ENCODE measurements at places on chromosomes 1 and 21.

DNA sequence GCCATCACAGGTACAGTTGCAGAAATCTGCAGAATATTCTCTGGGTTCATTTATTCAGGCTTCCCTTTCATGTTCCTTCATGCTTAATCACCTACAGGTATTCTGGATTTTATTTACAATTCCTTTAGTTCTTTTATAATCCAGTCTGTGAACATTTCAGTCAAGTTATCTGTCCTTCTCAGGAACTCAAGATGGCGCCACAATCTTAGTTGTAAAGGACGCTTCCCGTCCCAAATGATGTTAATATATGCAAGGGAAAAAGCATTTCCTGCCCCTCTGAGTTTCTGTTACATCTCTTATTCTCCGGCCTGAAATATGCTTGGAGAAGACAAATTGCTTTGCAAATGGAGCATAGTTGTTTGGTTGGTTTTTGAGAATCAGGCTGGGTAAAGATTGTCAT is 19.3 kb downstream of the F3 start:
- DNase-seq = peak; percentile 43

- DNase-seq = no peak
Observed at GRCh38 chr1:26575348-26575747, 45.8 kb downstream of the RPS6KA1 start.

DNA sequence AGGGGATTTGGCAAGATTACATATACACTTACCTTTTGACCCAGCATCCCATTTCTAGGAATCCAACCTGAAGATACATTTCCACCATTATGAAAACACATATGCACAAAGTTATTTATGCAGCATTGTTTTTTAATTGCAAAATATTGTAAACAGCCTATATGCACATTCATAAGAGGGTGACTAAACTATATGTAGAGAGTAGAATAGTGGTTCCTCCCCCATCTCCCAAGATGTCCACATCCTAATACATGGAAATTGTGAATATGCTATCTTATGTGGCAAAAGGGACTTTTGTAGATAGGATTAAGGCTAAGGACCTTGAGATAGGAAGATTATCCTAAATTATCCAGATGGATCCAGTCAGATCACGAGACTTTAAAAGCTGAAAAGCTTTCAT is 91.6 kb downstream of the CLEC20A start:
- DNase-seq = no peak

DNA sequence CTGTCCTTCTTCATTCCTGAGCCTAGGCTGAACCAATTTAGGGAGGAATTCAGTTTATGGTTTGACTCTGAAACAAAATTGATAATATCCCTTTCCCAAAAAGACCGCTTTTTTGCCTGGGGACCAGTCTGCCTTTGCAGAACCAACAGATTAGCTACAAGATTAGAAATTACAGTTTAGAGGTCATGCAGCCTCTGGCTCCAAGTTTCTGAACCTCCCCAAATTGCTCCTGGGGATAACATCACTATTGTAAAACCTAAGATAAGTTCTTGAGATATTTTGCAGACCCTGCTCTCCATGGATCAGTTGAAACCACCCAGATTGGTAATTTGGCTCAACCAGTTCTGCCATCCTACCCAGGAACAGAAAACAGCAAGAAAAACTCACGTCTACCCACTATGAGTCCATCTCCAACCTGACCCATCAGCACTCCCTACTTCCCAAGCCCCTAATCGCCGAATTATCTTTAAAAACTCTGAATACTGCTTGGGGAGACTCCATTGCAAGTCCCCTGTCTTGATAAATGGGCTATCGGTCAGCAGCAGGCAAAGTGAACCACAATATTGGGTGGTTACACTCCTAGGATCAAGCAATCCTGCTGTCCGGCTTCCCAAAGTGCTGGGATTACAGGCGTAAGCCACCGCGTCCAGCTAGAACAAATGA is 605 bp upstream of the RABGGTB start:
- no peak for DNase-seq

DNA sequence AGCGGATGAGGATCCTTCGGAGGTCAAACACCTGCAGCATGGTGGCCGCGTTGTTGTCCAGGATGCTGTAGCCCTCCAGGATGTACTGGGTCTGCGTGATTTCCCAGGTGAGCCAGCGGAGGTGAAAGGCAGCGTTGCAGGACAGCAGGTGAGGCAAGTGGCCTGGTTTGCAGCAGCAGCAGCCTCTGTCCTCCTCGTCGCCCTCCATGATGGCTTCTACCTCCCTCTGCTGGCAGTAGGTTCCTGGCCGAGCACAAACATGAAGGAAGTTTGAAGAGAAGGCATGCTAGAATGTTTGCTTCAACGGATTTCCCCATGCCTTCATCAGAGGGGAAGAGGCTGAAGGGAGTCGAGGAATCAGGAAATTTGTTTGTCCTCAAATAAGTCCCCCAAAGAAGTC is 74.7 kb downstream of the NTPCR start:
- no peak for DNase-seq

DNA sequence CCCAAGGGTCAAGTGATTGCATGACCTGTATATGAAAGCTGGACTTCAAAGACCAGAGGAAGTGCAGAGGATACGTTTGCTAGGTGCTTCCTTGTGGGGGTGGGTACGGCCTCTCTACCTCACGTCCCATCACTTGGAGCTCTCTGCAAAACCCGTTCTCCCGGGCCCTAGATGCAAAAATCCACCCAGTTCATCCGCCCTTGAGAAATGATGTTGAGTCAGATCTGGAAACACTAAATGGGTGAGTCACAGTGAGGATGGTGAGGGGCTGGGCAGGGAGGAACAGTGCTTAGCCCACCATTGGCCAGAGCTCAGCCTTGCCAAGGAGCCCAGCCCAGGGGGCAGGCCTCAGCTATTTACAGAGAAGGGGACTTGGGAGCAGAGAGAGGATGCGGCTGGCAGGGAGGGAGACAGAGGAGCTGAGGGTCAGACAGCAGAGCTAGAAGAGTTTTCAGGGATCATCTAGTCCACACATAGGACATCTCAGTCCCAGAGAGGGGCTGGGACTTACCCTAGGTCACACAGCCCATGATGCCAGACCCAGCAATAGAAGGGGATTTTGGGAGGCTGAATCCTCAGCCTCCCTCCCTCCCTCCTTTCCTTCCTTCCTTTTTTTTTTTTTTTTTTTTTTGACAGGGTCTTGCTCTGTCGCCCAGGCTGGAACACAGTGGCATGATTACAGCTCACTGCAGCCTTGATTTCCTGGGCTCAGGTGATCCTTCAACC is 14.6 kb downstream of the ARHGEF10L start:
- DNase-seq = peak; percentile 87

DNA sequence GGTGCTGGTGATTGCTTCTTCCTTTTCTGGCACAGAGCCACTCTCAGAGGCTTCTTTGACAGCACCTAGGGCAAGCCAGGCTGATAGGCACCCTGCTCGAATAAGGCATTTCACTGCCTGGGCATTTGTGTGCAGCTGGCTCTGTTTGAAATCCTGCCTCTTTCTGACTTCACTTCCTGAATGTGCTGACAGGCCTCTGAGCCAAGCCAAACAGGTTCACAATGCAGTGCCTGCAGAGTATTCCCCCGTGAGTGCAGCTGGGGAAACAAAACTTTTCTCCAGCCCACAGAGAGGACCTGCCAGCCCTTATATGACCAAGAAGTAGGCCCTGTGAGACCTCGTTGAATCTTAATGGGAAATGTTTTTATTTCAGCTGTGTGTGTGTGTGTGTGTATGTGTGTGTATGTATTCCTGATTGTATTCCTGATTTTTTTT is 10.4 kb downstream of the JUN start:
- no peak for DNase-seq
